NCI-H774 (cell line): ENCODE measurements at places on chromosomes 7 and 10.

GRCh38 chr10:101940916-101941315 lies 97.3 kb upstream of the KCNIP2 start:
- DNase-seq, result no peak

DNA sequence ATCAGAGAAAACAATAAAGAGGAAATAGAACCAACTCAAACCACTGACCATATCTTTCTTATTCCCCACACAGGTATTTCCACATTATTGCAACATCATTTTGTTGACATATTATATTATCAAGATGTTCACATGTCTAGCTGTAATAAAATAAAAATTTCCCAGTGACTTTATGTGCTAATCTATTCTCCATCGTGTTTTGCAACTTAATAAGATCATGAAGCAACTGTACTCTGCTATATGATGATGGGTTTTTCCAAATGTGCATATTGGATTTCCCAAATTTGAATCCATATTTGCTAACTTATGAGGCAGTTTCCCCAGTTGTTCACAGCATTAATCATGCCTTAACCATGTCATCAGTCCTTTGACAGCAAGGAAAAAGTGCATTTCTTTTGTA lies 127.8 kb downstream of the ITGB8 start:
- no peak for DNase-seq

DNA sequence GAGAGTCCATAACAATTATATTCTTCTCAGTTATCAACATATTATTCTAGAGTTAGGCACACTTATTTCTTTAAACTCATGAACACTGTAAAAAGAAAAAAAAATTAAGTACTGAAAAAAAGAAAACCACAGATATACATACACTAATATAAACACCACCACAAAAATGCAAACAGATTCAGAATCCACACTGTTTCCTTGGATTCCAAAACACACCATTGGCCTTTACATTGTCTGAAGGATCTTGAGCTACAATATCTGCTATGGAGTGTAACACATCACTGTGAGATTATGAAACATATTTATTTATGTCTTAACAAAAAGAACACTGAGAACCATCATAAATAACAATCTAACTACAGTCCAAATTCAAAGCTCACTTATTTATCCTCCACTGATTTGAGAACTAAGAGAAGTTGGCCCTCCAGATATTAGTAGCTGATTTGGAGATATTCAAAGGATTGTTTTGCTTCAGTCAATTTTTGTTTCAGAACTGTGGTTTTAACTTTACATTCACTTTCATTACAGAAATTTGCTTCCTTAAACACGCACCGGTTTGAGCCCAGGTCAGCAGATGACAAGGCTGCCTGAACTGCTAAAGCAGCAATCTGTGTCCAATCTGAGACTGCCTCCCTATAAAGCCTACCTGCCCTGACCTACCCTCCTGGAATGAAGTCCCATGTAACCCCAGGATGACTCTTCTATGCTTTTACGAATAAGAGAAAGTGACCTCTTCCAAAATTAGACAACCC lies 47.0 kb upstream of the CDK1 start:
- no peak for DNase-seq

GRCh38 chr10:63467841-63468240 lies 2.1 kb upstream of the JMJD1C start:
- DNase-seq, result no peak

- DNase-seq, result no peak
Measured at GRCh38 chr10:127041552-127041951, 136.3 kb downstream of the DOCK1 start.

GRCh38 chr10:7832060-7832459 lies 13.8 kb downstream of the TAF3 start:
- DNase-seq, result no peak

GRCh38 chr7:8254215-8254614 lies 7.8 kb downstream of the ICA1 start:
- DNase-seq, result no peak

DNA sequence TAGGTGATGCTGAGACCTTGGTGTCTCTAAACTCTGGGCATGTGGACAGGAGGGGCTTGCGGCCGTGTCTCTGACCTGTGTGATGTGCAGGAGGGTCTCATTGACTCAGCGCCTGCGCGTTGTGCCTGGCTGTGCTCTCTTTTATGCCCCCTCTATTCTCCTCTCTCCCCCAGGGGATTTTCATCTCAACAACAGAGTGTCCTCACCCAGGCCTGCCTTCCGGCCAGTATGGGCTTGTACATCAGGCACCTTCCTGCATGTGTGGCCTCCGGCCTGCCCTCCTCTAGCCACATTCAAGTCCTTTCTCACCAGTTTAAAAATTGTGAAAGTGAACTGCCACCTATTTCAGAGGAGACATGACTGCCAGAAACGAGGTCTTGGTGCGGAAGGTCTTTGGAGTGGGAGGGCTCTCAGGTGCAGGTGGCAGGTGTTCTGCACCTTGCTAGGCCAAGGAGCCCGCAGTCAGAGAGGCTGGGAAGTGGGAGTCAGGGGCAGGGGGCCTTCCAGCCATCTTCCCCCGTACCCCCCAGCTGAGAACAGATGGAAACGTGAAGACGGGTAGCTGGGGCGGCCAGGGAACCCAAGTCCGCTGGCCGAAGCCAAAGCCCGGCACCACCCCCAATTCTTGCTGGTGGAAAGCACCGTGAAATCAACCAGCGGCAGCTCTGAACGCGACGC lies 531 bp upstream of the INTS15 start:
- DNase-seq, result no peak

GRCh38 chr10:122703483-122704448 lies 4.1 kb upstream of the C10orf120 start:
- no peak for DNase-seq

- DNase-seq, result no peak
Measured at GRCh38 chr7:67553378-67553777, 556.7 kb downstream of the TYW1 start.

- no peak for DNase-seq
Measured at GRCh38 chr10:7445474-7446185, 34.8 kb upstream of the SFMBT2 start.

DNA sequence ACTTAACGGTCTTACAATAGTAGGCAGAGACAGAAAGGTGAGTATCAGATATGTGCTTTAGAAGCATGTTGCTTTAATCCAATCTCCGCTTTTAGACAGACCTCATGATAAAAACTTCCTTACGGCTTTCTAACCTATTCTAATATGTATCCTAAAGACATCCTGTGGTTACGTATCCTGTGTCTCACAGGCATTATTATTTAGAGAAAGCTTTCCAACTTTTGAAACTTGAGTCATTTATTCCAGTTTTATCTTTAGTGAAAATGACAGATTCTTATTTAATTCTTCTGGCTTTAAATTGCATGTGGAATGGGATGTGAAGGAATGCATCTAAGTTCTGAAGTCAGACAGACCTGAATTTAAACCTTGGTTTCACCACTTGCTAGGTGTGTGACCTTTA lies 118.9 kb downstream of the OTUD1 start:
- no peak for DNase-seq

- no peak for DNase-seq
Measured at GRCh38 chr7:38731215-38731614, 100.0 kb upstream of the AMPH start.

DNA sequence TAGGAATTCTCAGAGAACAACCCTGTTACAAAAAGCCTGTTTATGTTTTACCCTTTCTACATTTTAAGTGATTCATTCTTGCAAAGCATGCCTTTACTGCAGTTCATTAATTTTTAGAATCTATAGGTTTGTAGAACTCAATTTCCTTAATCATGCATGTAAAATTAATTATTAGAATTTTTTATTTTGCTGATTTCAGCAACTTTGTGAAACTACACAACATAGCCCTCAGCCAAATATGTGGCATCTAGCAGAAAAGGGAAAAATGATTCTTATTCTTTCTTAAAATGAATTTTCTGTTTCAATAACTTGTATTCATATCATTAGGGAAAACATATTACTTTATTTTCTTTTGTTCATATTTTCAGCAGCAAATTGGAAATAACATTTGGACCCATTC lies 392.9 kb upstream of the PFKP start:
- no peak for DNase-seq

GRCh38 chr10:65040796-65041195 lies 1519.6 kb downstream of the REEP3 start:
- no peak for DNase-seq

DNA sequence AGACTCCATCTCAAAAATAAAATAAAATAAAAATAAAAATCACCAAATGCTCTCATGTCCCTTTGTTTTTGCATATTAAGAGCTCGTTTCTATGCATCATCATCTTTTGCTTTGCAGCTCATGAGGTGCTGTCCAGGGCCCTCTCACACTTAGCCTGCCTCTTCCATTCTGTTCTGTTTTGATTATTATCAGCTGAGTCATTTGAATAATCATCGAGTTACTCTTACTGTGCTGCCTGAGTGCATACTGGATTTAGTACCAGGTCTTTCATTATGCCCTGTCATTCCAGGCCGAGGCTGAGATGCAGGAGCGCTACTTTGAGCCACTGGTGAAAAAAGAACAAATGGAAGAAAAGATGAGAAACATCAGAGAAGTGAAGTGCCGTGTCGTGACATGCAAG lies 33.0 kb downstream of the UCMA start:
- no peak for DNase-seq

DNA sequence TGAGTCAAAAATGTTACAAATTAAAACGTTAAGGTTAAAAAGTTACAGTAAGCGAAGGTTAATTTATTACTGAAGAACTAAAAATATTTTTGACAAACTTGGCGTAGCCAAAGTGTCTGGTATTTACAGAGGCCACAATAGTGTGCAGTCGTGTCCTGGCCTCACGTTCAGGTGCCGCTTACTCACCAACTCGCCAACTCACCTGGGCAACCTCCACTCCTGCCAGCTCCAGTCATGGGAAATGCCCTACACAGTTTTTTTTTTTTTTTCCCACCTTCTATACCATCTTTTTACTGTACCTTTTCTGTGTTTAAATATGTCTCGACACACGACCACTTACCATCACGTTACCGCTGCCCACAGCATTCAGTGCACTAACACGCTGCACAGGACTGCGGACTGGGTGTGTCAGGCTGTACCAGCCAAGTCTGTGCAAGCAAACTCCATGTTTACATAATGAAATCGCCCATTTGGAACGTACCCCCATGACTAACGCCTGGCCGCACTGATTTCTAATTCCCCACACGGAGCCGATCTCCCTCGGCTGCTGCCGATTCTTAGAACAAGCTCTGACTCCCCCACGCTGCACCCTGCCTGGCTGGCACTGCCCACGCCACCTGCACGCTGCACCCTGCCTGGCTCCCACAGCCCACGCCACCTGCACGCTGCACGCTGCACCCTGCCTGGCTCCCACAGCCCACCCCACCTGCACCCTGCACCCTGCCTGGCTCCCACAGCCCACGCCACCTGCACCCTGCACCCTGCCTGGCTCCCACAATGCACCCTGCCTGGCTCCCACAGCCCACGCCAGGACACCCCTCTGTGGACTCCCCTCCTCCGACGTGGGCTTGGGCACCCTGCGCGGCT lies 203.1 kb downstream of the ZMYND11 start:
- DNase-seq, result peak; percentile 2

DNA sequence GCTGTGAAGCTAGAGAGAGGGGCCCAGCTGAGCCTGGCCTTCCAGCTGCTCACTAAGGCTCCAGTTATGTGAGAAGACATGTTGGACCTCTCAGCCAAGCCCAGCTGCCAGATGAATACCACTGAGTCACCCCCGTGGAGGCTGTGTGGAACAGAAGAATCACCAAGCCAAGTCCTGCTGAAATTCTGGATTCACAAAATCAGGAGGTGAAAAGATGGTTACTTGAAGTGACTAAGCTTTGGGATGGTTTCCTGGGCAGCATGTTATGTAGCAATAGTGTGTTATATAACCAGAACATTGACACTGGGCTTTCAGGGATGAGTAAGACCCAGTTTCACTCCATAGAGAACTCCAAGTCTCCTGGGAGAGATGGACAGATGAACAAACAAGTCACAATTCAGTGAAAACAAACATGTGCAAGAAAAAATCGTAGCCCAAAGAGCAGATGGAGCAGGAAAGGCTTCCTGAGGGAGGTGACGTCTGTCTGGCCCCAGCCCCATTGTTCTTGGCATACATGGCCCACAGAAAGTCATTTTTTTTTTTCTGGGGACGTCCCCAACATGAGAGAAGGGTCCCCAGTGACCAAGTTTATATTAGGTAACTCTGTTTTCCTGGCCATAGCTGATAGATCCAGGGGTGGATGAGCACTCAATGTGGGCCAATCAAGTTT lies 64.1 kb upstream of the PDZD8 start:
- DNase-seq, result no peak

- no peak for DNase-seq
Measured at GRCh38 chr10:126963354-126963753, 58.1 kb downstream of the DOCK1 start.

- DNase-seq, result no peak
Measured at GRCh38 chr7:138527746-138528223, 67.7 kb downstream of the TRIM24 start.

DNA sequence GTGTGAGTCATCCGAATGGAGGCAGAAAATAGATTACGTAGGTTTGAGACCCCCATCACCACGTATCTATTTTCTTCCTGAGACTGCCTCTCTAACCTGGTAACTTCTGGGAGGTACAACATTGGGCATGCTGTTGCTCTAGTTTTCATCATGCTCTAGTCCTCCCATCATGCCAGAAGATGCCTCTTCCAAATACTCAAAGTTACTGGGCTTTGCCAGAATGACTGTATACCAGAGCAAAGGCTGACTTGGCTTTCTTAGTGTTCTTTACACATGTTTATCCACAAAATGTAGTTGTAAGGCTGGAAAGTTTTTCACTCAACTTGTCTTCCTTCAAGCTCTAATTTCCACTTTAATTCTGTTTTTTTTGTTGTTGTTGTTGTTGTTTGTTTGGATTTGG lies 370.5 kb downstream of the MDFIC start:
- DNase-seq, result no peak

- no peak for DNase-seq
Measured at GRCh38 chr10:22034333-22034732, 30.8 kb upstream of the DNAJC1 start.

- DNase-seq, result peak; percentile 74
Measured at GRCh38 chr7:74269757-74270277, 15.6 kb upstream of the RFC2 start.

GRCh38 chr7:4265066-4265465 lies 417.0 kb upstream of the FOXK1 start:
- no peak for DNase-seq

- peak; percentile 12 for DNase-seq
Measured at GRCh38 chr7:51067757-51068156, 248.9 kb downstream of the COBL start.

GRCh38 chr10:75450644-75451640 lies 19.5 kb downstream of the LRMDA start:
- peak; percentile 25 for DNase-seq
